ENCODE measurements at places on chromosomes 5 and 9.

- DNase-seq = no peak
These were observed 20.8 kb downstream of the DNAI1 start for GRCh38 chr9:34479431-34479866.

DNA sequence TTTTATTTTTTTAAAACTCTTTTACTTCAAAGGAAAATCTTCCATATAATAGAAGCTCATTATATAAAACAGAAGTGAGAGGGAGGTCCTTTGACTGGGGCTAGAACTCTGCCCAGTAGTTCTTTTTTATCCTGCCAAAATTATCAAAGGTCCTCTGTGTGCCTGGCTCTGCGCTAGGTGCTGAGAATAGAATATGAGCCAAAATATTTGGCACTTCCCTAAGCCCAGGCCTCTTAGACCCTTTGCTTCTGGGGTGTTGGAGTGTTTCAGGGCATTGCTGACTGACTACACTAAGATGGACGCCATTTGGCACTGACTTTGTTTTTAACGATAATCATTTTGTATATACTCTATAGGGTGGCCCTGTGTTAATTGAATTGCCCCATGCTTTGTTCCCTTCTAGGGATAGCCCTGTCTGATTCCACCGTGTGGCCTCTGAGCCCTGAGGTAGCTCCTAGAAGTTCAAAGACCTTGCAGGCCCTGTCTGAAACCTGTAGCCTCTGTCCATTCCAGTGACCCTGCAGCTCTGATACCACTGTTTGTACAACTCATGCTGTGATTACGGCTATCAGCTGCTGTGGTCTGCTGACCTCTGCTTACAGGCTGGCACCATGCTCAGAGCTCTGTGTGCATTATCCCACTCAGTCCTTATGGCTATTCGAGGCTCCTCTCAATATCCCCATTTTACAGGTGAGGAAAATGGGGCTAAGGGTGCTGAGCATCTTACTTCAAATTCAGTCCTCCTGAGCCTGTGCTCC, 84.3 kb upstream of the SHB start:
- no peak for DNase-seq

DNA sequence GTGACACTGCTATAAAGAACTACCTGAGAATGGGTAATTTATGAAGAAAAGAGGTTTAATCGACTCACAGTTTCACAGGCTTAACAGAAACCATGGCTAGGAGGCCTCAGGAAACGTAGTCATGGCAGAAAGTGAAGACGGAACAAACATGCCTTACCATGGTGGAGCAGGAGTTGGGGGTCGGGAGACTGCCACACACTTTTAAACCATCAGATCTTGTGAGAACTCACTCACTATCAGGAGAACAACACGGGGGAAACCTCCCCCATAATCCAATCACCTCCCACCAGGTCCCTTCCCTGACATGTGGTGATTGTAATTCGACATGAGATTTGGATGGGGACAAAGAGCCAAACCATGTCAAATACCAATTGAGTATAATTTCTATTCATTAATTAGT, 2392.6 kb upstream of the C9orf72 start:
- no peak for DNase-seq

GRCh38 chr9:23707249-23707648, 118.8 kb downstream of the ELAVL2 start:
- DNase-seq = no peak

DNA sequence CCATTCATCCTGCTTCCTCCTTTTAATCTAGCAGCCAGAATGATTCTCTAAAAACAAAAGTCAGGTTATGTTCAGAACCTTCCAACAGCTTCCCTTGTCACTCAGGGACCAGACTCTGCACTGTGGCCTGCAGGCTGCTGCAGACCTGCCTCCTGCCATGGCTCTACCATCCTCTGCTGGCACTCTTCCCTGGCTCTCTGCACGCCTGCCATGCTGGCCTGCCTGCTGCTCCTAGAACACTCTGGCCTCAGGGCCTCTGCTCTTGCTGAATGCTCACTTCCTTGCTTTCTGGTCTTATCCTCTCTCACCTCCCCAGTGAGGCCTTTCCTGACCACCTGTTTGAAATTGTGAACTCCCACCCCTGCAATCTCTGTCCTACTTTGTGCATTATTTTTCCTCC, 149.4 kb downstream of the CD180 start:
- no peak for DNase-seq

GRCh38 chr9:19122490-19123042, 4.7 kb downstream of the PLIN2 start:
- no peak for DNase-seq

DNA sequence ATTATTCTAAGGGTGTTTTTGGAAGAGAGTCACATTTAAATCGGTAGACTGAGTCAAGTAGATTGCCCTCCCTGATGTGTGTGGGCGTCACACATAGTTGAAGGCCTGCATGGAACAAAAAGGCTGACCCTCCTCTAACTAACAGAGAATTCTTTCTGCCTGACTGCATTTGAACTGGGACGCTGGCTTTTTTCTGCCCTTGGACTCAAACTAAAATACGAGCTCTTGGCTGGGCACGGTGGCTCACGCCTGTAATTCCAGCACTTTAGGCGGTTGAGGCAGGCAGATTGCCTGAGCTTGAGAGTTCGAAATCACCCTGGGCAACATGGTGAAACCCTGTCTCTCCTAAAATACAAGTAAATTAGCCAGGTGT, 209.4 kb downstream of the MAN2A1 start:
- DNase-seq = no peak

GRCh38 chr9:4833781-4834560, 41.2 kb downstream of the RCL1 start:
- DNase-seq = no peak

DNA sequence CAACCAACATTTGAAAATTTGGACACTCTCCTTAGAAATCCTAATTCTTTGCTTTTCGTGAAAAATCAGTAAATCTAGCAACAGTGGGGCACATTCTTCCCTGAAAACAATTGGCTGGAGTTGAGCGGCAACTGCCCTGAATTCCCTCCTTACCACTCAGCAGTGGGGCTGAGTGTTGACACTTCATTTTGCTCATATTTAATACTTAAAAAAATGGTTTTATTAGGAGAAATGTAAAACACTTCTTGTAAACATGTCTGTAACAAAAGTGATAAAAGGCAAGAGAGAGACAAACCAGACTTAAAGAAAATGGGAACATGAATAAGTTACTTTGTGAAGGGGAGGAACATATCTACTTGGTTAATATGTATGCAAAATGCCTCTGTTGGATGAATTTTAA, 193.5 kb downstream of the CNTLN start:
- DNase-seq = no peak

- DNase-seq = no peak
These were observed 1.7 kb downstream of the GRIN3A start for GRCh38 chr9:101736717-101737116.

DNA sequence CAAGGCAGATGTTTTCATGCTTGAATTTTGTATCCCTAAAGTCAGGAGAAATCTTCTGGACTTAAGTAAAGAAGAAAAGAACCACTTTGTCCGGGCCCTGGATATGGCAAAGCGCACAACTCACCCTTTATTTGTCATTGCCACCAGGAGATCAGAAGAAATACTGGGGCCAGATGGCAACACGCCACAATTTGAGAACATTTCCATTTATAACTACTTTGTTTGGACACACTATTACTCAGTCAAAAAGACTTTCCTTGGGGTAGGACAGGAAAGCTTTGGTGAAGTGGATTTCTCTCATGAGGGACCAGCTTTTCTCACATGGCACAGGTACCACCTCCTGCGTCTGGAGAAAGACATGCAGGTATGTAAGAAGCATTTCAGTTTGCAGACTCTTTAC, 2.3 kb downstream of the TYRP1 start:
- DNase-seq = no peak

- no peak for DNase-seq
These were observed 15.2 kb downstream of the MRPL36 start for GRCh38 chr5:1784197-1785050.

DNA sequence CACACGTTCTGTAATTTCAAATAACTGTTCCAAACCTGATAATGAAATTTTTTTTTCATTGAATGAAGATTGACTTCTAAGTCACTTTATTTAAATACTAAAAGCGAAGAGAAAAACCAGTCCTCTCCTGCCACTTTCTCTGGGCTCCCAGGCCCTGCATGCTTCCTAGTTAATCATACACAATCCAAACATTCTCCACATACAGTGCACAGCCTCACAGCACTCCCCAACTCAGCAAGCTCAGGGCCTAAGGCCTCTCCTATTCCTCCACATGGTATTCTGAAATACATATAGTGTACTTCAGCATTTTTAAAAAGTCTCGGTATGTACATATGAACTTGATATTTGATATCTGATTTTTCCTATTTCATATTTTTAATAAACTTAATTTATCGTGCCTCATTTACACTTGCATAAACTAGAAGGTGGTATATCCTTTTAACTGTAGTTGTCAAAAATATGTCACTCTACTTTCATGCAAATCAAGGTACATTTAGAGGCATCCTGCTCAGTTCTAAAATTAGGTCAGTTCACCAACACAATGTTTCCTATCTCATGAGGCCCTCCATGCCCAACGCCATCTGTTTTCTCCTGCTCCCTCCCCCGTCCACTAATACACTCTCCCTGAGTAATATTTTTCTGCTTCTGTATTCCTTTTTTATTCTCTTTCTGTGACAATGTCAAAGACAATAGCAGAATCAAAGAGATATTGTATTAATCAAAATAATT, 206.7 kb downstream of the ARRDC3 start:
- DNase-seq = no peak

DNA sequence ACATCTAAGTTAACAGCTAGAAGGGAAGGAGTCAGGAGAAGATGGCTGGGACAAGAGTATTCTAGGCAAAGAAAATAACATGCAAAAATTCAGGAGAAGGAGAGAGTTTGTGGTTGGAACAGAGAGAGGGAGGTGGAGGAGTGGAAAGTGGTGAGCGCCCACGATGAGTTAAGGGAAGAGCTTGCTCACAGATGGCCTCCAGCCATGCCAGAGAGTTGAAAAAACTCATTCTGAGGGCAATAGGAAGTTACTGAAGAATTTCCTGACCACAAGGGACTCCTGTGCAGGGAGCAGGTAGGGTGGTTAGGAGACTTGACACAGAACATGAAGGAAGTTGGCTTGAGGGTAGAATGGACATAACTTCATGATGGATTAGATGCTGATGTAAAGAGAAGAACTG, 159.7 kb downstream of the DOCK2 start:
- no peak for DNase-seq

DNA sequence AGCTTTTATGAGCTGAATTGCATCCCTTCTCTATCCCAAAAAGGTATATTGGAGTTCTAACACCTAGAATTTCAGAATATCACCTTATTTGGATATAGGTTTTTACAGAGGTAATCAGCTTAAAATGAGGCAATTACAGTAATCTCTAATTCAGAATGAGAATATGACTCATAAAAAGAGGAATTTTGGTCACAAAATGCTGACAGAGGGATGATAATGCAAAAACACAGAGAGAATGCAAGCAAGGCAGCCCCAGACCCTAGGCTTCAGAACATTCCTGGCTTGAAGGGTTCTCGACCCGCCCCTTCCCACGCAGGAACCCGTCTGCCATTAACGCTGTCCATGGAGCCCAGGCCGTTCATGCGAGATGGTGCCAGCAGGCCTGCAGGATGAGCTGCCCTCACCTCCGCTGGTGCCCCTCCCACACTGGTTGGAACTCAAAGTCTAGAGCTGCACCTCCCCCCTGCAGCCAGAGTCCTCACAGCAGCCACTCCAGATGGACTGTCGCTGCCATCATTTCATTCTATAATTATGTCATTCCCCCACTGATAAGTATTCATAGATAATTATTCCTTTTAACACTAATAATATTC, 1173.4 kb upstream of the ACO1 start:
- DNase-seq = no peak

DNA sequence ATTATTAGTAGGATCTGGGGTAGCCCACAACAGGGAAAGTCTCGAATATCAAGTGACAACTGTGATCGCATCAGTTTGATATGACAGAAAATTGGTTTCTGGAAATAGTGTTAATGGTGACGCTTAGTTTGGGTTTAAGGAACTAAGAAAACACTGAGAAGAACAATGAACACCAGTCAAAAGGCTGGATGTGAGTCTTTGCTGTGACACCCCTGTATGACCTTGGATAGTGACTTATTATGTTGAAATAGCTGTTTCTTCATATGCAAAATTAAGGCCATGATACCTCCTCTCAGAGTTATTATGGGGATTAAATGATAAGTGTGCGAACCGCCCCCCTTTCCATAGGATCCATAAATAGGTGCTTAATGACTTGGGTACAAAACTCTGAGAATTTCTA, 926 bp downstream of the DNAJC25 start:
- no peak for DNase-seq

DNA sequence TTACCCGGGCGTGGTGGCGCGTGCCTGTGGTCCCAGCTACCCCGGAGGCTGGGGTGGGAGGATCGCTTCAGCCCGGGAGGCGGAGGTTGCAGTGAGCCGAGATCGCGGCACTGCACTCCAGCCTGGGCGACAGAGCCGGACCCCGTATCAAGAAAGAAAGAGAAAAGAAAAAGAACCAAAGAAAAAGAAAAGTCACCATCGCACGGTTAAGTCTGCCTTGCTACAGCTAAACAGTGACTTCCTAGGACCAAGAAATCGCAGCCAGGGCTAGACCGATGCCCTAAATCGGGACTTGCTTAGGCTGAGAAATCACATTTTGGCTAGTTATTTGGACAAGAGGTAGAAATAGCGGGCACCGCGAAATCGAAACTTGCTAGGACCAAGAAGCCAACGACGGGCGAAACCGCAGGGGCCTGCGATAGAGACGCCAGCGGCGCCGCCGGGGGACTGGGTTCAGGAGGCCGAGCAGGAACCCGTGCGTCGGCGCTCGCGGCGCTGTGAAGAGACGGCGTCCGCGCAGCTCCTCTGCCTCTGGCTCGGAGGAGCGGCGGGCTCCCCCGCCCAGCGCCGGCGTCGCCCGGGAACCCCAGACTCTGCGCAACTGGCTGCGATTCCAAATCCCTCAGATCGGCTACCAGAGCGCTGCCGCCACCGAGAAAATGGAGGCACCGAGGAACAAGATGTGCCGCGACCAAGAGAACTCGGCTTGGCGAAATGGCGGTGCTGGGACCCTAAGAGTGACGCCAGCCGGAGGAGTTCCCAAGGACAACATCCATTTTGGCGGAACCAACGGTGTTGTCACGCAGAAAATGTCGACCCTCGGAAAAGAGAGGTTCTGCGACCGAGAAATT, 26.1 kb upstream of the ANXA2R start:
- DNase-seq = peak; percentile 49

- DNase-seq = no peak
These were observed 436.3 kb upstream of the KLF4 start for GRCh38 chr9:107925749-107926297.

DNA sequence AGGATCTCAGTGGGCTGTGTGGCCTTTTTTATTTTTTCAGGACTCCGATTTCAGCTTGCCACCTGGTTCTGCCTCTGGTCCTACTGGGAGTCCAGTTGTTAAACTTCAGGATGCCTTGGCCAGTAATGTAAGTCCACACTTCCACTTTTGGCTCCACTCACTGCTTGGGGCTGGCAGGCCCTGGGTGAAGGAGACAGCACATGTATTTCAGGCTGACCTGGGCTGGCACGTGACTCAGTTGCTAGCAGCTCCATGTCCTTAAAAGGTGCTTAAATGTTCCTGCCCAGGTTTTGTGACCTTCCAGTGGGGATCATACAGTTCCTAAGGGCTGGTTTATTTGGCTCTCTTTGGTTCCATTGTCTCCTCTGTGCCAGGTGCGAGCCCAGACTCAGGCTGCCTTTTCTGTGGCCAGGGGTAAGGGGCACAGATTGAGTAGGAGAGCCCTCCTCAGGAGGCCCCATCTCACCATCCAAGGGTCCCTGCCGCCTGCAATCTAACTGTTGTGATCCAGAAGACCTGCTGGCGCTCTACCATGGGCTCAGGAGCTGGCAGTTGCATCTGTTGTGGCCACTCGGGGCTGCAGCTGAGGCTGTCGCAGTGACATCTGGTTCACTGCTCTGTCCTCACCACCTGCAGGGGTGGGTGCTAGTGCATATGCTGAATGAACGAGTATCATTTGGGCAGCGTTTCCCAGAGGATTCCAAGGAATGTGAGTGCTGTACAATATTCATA, 19.2 kb upstream of the POMT1 start:
- DNase-seq = no peak
